ENCODE measurements at places on chromosomes 13 and 19.

GRCh38 chr19:29489172-29489951 lies 36.4 kb upstream of the VSTM2B start:
- DNase-seq = no peak

DNA sequence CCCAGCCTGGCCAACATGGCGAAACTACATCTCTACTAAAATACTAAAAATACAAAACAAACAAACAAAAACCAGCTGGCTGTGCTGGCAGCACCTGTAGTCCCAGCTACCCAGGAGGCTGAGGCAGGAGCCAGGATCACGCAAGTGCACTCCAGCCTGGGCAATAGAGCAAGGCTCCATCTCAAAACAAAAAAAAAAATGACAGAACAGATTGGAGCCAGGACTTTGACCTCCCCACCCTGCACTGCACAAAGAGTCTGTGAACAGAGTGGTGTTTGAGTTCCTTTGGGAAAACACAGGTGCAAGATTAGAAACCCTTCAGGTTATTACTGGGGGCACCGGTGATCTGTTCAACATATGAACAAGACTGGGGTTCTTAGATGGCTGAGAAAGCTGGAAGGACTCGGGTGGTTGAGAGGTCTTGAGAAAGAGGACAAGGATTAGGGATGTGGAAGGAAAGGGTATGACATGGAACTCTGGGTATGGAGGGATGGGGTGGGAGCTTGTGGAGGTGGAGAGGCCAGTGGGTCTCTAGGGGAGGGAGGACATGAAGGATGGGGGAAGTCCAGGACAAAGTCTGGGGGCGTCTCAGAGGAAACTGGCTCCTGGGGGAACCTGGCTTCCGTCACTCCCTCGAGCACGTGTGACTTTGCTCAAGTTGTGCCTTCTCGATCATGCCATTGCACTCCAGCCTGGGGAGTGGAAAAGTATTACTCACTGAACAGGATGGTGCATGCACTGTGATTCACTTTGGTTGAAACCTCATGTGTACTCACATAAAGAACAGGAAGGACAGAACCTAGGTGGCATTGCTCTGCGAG lies 25.9 kb downstream of the RCN3 start:
- no peak for DNase-seq

- DNase-seq = no peak
Observed at GRCh38 chr13:111852725-111853518, 214.0 kb upstream of the SOX1 start.

DNA sequence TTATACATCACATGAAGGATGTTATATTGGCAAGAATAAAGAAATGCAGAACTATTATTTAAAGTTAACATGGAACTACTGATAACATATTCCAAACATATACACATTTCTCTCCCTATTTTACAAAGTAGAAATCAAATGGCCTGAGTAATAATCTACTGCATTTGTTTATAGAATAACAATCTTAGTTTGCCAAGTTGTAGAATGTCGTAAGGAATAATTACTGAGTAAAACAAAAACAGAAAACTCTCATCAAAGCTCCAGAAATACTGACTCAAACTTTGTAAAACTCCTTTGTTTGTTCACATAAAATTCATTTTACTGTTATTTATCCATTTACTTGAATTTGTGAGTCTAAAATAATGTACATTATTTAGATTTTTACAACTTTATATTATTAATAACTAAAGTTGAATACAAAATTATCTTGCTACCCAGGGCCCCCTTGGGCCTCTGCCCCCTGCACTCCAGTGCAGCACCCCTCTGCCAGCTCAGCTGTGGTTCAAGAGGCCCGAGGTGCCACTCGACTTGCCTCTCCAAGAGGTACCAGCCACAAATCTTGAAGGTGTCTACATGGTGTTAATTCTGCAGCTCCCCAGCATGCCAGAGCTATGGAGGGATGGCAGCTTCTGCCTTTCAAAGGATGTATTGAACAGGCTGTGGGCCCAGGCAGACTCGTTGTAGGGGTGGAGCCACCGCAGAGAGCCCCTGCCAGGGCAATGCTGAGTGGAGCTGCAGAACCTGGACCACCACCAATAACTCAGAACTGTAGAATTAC lies 2819.7 kb downstream of the PCDH9 start:
- no peak for DNase-seq

- DNase-seq = no peak
Observed at GRCh38 chr13:30846311-30846710, 59.8 kb upstream of the MEDAG start.

DNA sequence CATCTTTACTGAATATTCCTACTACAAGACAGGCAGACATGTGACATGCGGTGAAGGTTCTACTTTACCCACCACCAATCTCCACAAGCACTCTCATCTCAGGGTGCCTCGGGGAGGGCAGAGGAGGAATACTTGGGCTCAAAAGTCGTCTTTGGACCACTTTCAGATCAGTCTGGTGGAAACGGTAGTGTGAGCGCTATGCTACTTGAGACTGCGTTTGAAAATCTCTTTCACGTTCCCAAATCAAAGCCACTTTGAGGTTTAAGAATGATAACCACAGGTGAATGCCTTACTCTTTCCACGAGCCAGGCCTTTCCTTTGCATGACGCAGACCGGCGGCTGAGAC lies 1.5 kb upstream of the SOX1 start:
- no peak for DNase-seq

DNA sequence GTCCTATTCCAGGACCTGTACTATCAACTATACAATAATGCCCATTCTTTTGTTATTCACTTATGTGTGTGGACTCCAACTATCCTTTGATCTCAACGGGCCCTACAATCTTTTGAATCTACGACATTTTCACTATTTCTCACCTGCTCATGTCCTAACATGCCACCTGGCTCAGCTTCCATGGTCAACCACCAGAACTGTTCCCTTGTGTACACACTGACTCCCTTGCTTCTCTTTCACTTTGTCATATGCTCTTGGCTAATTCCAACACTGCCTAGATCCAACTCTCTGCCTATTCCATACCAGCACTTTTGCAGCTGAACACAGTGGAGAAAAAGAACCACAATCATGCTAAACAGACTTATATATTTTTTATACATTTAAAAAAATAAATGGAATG lies 53.1 kb downstream of the MICU2 start:
- no peak for DNase-seq

- no peak for DNase-seq
Observed at GRCh38 chr19:6041991-6042481, 64.1 kb upstream of the RANBP3 start.

- no peak for DNase-seq
Observed at GRCh38 chr19:48249502-48250014, 6.2 kb downstream of the CARD8 start.

DNA sequence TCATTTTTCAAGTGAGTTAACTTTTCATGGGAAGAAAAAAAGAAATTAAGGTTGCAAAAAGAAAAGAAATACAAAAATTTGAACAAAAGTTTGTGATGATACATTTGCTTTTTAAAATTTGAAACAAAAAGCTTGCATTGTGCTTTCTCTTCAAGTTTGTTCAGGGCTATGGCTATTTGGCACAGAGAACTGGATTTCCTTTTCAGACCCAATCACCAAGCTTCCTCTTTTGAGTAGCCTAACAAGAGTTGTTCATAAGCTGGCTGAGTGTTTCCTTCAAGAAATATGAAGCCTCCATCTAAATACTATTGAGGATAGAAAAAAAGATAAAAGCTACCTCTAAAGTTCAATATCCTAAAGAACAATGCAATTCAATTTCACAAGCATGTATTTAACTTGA lies 787.8 kb downstream of the LIG4 start:
- no peak for DNase-seq

DNA sequence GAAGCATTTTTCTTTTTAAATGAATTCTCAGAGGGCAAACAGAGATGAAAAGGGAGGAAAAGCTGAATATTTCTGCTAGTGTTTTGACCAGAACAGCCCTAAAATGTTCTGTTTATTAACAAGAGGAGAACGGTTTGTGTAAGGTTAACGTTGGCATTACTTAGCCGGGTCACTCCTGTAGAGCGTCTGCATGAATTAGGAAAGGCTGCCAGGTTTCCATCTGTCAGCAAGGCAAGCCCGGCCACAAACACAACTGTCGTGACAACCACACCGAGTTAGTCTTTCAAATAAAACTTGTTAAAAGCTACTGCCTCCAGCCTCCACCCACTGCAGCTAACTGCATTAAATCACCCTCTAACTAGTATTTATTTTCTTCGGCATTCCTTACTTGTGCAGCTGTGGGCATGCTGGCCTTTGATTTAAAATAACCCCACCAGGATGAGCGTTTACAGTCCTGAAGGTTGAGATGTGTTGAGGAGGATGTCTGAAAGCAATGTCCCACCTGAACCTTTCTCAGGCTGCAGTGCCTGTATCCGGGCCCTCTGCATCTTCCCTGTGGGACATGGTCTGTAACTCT lies 527.9 kb downstream of the FGF9 start:
- no peak for DNase-seq

GRCh38 chr13:111210544-111211469 lies 95.7 kb downstream of the ARHGEF7 start:
- no peak for DNase-seq

All from NCI-H2081 treated with DMSO at 0.1 percent for 48 hours (cell line).